Mammary epithelial cell (primary cell): ENCODE measurements at places on chromosomes 7 and 10. TPM values are rescaled to one million over a fixed set of nuclear protein-coding genes. Genes with fewer than 3 reads are reported as not detected.

ELFN1 gene
- 0.02 TPM for polyA plus RNA-seq

ZNF777 gene
- polyA plus RNA-seq = 8.4 TPM

UCN3 gene
- polyA plus RNA-seq = not detected

SFTPA1 gene
- not detected for polyA plus RNA-seq

IMMP2L gene
- 7.9 TPM for polyA plus RNA-seq

SPDYE16 gene
- polyA plus RNA-seq = not detected
